ENCODE measurements at places on chromosomes 6 and 20. TPM values are rescaled to one million over a fixed set of nuclear protein-coding genes. Genes with fewer than 3 reads are reported as not detected.

IL20RA gene
- not detected for total RNA-seq

WFDC13 gene
- total RNA-seq = not detected

SLPI gene
- 0.74 TPM for total RNA-seq

HELZ2 gene
- 41.5 TPM for total RNA-seq

CD164 gene
- total RNA-seq = 337 TPM

BCAS1 gene
- total RNA-seq = 3.1 TPM

FOXQ1 gene
- total RNA-seq = 11.7 TPM

TCP11 gene
- not detected for total RNA-seq

ANKRD6 gene
- total RNA-seq = 2.4 TPM

PDYN gene
- not detected for total RNA-seq

THBS2 gene
- total RNA-seq = 0.05 TPM

LMBRD1 gene
- 17.9 TPM for total RNA-seq

MAS1 gene
- total RNA-seq = not detected

SLC16A10 gene
- 0.18 TPM for total RNA-seq

MEP1A gene
- total RNA-seq = not detected

NPEPL1 gene
- total RNA-seq = 27.4 TPM

SAMD10 gene
- 8.8 TPM for total RNA-seq

LAMA4 gene
- total RNA-seq = 11.9 TPM

FARS2 gene
- total RNA-seq = 12.8 TPM

NUS1 gene
- total RNA-seq = 57.3 TPM

BEND6 gene
- total RNA-seq = 8.0 TPM

GINS1 gene
- total RNA-seq = 36.0 TPM

COL10A1 gene
- total RNA-seq = not detected

PEX7 gene
- 8.8 TPM for total RNA-seq

IPCEF1 gene
- 0.28 TPM for total RNA-seq

MUC21 gene
- not detected for total RNA-seq

LPIN3 gene
- 21.0 TPM for total RNA-seq

BHLHE23 gene
- total RNA-seq = not detected

SLC22A16 gene
- total RNA-seq = not detected

ECT2L gene
- total RNA-seq = not detected

NDUFAF4 gene
- 42.0 TPM for total RNA-seq

CFB gene
- total RNA-seq = 5.6 TPM

RAD21L1 gene
- 1.0 TPM for total RNA-seq

SCGN gene
- total RNA-seq = not detected

CHRNA4 gene
- total RNA-seq = 2.4 TPM

PDSS2 gene
- 17.7 TPM for total RNA-seq

CTAGE9 gene
- total RNA-seq = 0.15 TPM

ME1 gene
- total RNA-seq = 19.7 TPM

MUCL3 gene
- total RNA-seq = not detected

LINC00237 gene
- not detected for total RNA-seq

KCNG1 gene
- total RNA-seq = 7.4 TPM

GMPR gene
- 3.5 TPM for total RNA-seq

GNAS-AS1 gene
- not detected for total RNA-seq

MATN4 gene
- 0.15 TPM for total RNA-seq

CGAS gene
- total RNA-seq = 38.4 TPM

BEND3 gene
- 9.9 TPM for total RNA-seq

ENPP5 gene
- not detected for total RNA-seq

EBF4 gene
- total RNA-seq = 6.8 TPM

CYP39A1 gene
- 0.72 TPM for total RNA-seq

MOCS3 gene
- 5.8 TPM for total RNA-seq

All from Panc1 (cell line).